ENCODE measurements at places on chromosomes 16 and 17.

- DNase-seq = no peak
Observed at GRCh38 chr16:88651989-88652761, 1.3 kb upstream of the CYBA start.

- DNase-seq = no peak
Observed at GRCh38 chr17:71032746-71033273, 863.5 kb downstream of the KCNJ2 start.

GRCh38 chr16:85330694-85331188 is 218.5 kb upstream of the CIBAR2 start:
- peak; percentile 80 for DNase-seq

DNA sequence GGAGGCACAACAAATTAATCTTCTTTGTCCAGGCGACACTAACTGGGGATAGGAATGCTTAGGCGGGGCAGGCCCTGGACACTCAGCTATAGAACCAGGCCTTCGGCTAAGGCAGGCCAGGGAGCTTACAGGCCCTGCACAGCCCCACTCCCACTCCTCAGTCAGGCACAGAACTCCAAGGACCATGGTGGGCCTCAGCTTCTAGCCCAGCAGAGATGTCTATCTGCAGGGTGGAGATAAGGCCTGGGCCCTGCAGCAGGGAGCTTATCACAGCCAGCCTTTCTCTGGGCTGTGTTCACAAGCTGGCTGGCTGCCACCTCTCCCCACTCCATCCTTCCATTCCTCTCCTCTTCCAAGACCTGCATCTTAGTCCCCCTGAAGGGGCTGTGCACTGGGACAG is 68.1 kb downstream of the TMEM132E start:
- no peak for DNase-seq

DNA sequence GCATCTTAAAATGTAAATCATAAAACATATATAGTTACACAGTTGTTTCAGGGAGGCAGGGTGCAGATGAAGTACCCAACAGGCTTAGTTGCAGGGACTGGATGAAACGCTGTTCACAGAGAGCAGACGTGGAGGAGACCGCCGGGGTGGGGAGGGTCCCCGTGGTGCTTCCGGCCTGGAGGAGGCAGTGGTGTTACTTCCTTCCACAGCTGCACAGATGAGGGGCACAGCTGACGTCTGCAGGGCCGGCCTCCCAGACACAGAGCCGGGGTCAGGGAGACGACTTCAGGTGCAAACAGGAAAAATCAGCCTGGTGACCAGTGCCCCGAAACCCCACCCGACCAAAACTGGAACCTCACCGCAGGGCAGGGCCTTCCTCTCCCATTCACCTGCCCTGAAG is 17.1 kb downstream of the SPIRE2 start:
- no peak for DNase-seq

DNA sequence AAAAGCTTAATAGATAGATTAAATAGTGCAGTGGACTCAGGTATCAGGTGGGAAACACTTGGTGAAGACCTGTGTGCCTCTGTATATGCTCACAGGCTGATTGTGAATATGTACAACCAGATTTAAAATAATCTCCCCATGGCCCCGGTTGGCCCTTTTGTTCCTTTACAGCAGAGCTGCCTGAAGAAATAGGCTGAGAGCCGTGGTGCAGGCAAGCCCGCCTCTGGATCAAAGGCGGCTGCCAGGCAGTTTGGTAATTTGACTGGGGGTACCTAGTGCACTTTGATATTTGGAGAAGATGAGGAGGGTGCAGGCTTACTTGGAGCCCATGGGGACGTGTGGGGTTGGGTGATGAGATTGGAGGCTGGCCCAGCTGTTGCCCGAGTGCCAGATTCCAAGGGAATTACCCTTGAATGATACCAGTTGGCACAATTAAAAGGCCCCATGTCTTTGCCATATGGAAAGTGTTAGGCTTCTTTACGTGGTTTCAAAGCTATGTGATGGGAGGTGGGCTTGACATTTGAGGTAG is 5.0 kb downstream of the NKD1 start:
- DNase-seq = no peak

DNA sequence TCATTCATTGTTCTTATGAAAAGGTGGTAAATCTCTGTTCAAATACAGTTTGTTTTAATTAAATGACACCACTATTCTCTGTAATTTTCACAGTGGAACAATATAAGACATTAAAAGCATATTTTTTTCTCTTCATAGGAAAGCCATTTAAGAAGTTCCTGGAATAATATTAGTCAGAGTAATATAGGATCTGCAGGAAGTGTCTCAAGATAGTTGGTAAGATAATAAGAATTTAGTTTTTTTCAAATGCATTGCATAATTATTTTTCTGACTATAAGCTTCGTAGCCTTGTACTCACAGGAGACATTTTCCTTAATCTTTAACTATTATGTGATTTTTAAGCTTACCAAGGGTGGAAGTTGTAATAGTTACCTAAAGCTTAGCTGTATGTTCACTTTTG is 16.9 kb downstream of the STXBP4 start:
- DNase-seq = no peak

DNA sequence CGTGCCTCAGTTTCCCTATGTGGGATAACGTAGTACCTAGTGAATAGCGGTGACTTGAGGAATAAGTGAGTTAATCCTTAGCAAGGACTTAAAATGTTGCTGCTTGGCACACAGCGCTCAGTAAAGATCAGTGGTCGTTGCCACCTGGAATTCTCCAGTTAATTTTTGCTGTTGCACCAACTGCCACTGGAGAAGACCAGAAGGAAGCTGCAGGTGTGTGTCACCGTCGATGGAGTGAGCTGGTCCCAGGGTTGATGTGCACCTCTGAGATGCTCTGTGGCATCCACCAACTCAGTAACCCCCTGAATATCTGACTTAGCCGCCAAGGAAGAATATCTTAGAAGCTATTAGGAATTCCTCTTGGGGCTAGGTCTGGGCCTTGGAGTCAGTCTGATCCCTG is 4.1 kb downstream of the ABCC1 start:
- DNase-seq = no peak

DNA sequence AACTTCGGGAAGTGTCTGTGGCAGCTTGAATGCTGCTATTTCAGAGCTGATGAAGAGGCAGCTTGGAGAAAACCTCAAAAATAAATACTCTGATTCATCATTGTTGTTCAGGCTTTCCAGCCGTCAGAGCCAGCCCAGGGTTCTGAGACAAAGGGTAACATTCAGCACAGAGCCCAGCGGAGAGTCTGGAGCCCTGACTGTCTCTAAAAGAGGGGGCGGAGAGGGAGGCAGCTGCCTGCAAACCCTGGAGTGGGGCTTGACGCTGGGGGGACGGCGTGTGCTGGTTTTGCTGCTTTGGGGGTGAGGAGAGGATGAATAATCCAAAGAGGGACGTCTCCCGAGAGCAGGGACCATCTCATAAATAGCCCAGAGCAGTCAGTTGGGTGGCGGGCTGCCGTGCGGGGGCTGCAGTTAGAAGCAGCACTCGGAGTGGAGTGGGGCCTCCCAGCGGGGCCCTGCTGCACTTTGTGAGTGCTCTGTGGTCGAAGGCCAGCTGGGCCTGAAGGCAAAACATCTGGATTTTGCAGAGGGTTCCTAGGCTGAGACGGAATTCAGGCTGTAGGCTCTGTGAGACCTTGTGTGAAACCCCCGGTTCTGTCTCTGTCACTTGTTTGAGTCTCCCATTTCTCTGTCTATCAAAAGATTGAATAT is 237.8 kb downstream of the PRKCA start:
- peak; percentile 70 for DNase-seq

GRCh38 chr16:48907906-48908634 is 298.1 kb upstream of the N4BP1 start:
- no peak for DNase-seq

DNA sequence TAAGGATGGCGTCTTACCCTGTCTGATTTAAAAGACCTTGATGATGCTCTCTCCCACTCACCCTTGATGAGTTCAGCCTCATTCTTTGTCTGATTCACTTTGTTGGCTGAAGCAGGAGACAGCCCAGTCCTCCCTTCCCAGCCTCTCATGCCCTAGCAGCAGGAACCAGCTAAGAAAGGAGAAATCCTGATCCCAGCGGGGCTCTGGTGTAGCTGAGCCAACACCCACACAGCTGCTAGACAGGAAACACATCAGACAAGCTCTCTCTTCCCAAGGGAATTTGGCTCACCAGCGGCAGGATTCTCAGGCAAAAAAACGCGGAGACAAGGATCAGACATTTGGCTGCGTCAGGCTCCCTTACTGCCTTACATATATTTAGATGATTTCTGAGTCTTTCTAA is 211.5 kb downstream of the CDH11 start:
- no peak for DNase-seq

GRCh38 chr17:7177954-7178477 is 1.2 kb downstream of the ASGR1 start:
- no peak for DNase-seq

- DNase-seq = peak; percentile 3
Observed at GRCh38 chr17:11144358-11145233, 96.4 kb upstream of the SHISA6 start.

DNA sequence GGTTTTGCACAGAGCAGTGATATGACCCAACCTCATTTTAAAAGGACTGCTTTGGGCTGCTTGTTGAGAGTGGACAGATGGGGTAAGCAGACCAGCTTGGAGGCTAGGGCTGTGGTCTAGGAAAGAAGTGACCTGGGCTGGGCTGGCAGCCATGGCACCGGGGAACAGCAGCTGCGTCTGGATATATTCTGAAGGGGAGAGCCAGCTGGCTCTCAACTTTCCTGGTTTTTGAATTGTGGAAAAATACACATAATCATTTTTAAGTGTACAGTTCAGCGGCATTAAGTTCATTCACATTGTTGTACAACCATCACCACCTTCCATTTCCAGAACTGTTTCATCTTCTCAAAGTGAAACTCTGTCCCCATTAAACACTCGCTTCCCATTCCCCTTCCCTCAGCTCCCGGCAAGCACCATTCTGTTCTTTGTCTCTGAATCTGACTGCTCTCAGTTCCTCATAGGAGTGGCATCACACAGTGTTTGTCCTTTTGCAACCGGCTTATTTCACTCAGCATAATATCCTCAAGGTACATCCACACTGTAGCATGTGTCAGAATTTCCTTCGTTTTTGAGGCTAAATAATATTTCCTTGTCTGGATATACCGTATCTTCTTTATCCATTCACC is 113.2 kb downstream of the SPECC1 start:
- DNase-seq = no peak

GRCh38 chr17:50396261-50397110 is 837 bp downstream of the LRRC59 start:
- DNase-seq = peak; percentile 52

GRCh38 chr17:17812211-17813054 is 24.4 kb downstream of the SREBF1 start:
- no peak for DNase-seq

GRCh38 chr17:55442462-55442861 is 20.8 kb upstream of the MMD start:
- DNase-seq = no peak

DNA sequence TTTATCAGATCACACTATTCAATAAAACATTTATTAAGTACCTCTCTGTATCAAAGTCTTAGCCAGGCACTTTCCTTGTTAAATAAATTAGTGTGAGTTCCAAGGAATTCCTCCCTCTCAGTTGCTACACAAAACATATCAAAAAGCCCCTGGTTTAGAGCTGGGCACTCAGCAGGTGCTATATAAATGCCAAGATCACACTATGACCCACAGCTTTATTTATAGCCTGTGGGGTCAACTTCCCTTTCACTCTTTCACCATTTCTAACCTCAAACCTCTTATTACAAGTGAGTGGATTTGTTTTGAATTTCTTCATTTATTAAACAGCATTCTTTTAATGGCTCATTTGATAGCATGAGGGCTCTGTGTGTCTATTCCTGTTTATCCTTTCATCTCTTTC is 112.6 kb upstream of the MPHOSPH6 start:
- DNase-seq = no peak

Measured in renal cortical epithelial cell (primary cell).